ENCODE measurements at places on chromosomes 7 and 10.

DNA sequence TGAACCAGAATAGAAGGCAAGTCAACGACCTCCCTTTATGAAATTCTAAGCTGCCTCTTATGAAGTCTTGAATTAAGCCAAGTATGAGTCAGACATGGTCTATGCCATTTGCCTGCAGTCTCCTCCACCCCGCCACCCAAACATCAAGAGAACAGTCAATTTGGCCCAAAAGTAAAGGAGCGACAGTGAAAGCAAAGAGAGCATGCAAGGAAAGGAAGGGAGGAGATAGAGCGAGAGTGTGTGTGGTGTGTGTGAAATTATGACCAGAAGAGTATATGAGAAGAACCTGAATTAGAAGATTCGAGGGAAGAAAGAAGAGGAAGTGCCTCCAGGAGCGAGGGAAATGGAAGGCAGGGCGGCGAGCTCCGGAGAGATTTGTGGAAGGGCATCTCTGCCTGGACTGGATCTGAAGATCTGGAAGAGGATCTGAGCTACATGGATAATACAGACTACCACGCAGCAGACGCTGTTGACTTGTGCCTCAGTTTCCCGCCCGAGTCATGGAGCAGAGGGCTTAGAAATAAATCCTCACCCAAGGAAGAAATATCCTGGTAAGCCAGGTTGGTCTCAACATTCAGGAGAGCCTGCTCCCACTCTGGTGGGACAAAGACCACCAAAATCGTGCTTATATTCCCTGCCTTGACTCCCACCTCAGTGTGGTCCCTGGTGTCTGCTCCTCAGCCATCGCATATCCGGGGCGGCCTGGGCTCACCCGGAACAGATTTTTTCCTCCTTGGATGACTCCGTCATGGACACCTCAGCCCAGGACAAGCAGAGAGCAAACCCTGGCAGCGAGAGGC is 459 bp downstream of the ZDHHC6 start:
- no peak for DNase-seq

DNA sequence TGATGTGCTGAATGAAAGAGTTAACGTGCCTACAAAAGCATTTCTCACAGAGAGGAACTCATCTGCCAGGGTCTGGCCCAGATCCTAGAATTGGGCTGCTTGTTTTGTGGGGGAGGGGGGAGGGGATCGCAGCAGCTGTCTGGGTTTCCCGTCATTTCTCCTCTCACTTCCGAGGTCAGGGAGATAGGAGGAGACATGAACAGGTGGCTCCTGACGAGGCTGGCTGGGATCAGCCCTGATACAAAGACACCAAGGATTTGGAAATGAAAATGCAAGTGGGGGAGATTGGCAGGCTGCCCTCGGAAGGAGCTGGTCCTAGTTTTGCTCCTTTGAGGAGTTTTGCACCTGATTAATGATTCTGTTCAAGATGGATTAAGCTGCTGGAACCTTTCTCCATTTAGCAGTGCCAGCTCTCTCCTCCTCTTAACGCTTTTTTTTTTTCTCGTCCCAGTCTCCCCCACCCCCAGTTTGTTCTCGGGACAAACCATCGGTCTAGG is 86.8 kb upstream of the KMT2C start:
- DNase-seq: no peak

DNA sequence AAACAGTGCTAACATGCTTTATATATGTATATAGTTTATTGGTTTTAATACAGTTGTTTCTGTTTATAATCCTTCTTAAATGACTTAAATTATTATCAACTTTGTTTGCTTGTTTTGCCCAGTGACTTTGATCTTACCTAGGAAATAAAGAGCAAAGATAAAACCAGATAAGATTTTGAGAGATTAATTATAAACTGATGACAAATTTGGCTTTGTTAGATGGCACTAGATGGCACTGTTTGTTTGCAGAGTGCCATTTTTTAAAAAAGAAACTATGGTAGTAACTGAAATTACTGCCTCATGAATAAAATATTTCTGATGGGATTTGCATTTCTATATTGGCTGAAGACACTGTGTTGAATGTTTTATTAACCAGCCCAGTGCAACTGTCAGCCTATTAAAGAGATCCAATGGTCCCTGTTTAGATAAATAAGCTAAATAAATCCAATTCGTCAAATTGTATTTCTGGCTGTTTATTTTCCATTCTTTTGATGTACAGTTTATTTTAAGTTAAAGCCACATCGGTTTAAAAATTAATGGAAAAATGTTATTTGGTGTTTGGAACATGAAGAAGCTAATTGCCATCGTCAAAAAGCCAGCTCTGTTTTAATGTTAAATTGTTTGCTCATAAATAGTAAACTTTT is 28.7 kb downstream of the VTI1A start:
- DNase-seq: no peak

- no peak for DNase-seq
Measured at GRCh38 chr10:33066558-33067236, 108.7 kb upstream of the ITGB1 start.

DNA sequence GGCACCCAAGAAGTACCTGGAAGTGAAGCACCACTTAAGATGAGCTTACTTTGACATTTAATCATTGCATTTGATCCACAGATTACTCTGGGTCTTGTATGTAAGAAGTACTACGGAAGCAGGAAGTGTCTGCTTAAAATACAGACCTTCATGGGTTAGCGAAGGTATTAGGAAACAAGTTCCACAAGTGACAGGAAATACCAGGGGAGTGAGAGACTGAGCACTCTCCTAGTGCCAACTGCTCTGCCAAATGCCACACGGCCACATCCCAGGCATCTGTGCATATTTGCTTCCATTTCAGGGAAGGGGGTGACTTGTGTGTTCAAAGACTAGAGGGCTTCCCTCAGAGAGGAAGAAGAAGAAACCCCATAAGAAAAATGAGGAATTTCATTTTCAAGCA is 57.2 kb upstream of the ANK3 start:
- DNase-seq: no peak

DNA sequence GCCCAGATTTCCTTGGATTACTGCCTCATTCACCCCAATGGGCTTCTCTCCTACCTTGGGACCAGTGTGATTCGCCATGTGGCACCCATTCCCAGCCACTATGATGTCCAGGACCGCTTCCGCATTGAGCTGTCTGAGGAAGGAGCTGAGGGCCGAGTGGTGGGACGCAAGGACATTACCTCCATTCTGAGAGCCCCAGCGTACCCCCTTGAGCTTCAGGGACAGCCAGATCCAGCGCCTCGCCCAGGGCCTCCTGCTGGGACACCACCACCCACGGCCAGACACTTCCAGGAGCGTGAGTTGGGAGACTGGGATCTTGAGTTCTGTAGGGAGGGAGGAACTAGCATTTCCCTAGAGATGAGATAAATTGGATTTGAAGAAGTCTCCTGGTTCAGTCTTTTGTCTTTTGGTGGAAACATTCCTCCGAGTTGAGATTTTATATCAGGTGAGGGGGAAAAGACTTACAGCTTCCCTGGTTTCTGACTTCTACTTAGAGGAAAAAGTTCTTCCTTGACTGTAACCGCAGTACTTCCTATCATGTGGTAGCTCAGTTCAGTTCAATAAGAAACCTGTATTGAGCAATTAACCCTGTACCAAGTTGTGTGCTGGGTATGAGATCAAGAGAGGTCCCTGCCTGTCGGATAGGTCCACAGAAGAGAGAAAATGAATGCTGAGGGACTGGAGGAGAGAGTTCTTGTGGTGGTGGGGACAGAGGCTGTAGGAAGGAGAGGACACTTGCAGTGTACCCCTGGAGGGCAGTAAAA is 1.3 kb downstream of the MOSPD3 start:
- no peak for DNase-seq

- DNase-seq: no peak
Measured at GRCh38 chr10:73083221-73083620, 13.4 kb downstream of the P4HA1 start.

GRCh38 chr7:106063024-106063423 is 49.1 kb downstream of the SYPL1 start:
- DNase-seq: no peak

GRCh38 chr7:110779339-110779738 is 311.6 kb upstream of the LRRN3 start:
- DNase-seq: no peak

GRCh38 chr7:2641406-2642393 is 9.9 kb downstream of the TTYH3 start:
- no peak for DNase-seq

- no peak for DNase-seq
Measured at GRCh38 chr7:21054427-21055112, 267.9 kb upstream of the SP8 start.

DNA sequence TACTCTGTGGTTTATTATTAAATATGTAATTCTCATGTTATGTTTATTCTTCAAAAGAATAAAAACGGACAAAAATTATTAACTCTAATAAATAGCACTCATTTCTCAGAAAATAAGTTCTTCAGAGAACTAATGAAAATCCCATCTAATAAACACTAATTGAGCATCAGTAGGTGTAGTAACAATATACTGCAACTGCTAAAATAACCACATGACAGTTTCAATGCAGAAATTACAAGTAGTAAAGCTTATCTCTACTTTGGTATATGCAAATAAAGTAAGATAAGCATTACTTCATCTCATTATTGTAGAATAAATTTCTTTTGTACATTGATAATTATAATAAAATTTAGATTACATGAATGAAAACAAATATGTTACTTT is 56.4 kb upstream of the DKK1 start:
- no peak for DNase-seq

GRCh38 chr10:121580276-121581116 is 17.7 kb downstream of the FGFR2 start:
- DNase-seq: no peak

DNA sequence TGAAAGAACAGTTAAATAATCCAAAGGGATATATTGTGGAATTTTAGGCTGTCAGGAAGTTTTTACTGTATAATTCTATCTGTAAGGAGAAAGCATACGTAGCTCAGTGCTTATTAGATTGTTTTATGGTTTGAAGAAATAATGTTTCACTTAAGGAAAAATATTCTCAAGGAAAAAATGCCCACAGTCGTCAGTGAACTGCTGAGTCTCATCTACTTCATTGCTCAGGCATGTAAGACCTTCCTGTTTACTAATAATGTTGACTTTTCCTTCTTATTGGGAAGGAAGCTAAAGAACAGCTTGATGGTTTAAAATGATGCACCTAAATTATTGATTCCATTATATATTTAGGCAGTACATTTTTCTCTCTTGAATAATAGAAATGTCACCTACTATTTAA is 304.2 kb downstream of the SDK1 start:
- no peak for DNase-seq

DNA sequence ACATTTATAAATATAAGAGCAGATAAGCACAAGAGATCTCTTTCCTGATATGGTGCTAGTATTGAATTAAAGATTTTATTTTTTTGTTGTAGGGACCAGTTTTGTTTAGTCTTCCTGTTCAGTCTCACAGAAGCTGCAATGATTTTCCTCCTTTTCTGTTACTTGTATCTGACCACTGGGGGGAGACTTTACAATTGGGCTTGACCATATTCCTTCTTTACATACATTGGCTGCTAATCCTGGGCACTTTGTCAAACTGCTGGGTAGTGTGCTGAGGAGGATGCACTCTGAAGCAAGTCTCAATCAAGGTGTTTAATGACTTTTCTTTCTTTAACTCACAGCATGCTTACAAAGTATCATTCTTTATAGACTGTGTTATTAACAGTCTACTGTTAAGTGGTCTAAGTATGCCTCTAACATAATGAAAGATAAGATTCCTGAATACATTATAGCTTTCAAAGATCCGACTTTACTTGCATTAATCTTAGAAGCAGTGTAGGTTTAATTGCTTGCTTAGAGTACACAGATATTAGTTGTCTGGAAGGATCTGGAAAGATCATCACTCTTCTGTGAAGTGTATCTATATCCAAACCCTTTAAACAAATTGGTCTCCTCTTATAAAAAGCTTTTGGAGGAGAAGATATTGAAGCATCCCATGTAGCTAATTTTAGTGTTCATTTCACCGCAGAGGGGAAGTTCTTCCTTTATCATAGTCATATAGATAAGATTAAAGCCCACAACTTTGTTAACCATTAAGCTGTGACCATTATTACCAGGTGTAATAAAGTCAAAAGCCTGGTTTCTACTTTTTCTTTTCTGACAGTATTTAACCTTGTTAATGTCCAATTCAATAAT is 3.1 kb downstream of the PALS2 start:
- DNase-seq: no peak

GRCh38 chr10:52256832-52257691 is 57.0 kb upstream of the DKK1 start:
- no peak for DNase-seq

DNA sequence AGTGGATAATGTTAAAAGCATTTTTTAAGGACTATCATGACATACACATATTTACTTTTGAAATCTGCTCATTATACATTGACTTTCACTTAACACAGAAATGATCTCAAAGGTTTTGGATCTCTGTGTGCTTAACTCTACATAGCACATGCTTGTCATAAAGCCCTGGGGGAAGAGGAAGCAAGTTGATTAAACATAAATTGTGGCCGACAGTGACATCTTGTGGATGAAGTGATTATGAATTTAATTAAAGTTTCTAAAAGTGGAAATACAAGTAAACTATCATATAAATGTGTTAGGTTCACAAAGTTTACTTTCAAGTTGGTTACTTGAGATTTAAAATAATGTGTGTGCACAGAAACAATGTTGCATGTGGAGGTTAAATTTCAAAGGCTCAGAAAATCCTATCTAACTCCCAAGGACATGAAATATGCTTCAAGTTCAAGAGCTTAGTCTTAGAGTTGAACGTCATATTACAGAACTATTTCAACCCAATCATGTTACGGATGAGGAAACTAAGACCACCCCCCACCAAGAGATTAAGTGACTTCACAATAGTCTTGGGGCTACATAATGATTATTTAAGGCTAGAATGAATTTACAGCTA is 1247.8 kb downstream of the GATA3 start:
- DNase-seq: no peak

GRCh38 chr7:157673573-157673972 is 336.8 kb downstream of the DNAJB6 start:
- no peak for DNase-seq

DNA sequence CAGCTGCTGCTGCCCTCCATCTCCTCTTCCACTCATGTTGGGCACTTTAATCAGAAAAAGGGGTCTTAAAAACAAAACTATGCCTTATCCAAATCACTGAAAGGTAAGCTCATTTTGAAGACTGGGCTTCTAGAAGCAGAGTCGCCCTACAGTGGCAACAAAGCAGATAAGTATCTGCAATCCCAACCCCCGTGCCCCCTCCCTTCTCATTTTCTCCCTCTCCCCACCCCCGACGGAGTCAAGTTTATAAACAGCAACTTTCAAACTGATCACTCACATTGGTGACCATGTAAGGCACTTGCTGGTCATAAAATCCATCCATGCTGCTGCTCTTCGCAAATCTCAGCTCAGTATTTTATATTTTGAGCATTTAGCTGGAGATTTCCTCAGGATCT is 738 bp downstream of the ETV1 start:
- DNase-seq: no peak

DNA sequence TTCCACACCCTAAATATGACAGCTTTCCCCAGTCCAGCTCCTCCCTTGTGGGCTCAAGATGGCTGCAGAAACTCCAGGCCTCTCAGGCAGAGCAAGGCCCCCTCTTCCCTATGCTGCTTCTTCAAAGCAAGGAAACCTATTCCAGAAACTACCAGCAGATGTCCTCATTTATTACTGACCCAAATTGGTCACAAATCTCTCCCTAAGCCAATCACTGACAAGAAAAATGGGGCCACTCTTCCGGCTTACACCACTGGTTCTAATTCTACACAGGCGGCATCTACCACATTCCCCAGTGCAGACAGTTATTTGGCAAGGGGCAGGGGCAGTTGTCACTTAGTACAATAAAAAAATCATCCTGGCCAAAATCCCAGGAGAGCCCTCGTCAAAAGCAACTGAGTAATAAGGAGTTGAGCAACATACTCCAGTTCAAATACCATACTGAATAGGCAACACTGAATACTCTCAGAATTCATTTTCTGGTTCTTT is 150.4 kb downstream of the SFMBT2 start:
- no peak for DNase-seq

GRCh38 chr7:7819442-7820247 is 101.2 kb upstream of the RPA3 start:
- no peak for DNase-seq

Data from activated naive CD4-positive, alpha-beta T cell (primary cell).